Stimulated activated naive CD4-positive, alpha-beta T cell treated with Interleukin-2 at 50 U/mL for 16 hours (primary cell): ENCODE measurements at places on chromosomes 16 and 17.

- DNase-seq = no peak
These were observed 5.2 kb downstream of the ITGA3 start for GRCh38 chr17:50060951-50061712.

GRCh38 chr17:73528679-73529078, 115.6 kb downstream of the SDK2 start:
- DNase-seq = no peak

- no peak for DNase-seq
These were observed 111.2 kb downstream of the CCT6B start for GRCh38 chr17:34850023-34850422.

GRCh38 chr17:15963670-15964110, 18.8 kb downstream of the ADORA2B start:
- DNase-seq = no peak

DNA sequence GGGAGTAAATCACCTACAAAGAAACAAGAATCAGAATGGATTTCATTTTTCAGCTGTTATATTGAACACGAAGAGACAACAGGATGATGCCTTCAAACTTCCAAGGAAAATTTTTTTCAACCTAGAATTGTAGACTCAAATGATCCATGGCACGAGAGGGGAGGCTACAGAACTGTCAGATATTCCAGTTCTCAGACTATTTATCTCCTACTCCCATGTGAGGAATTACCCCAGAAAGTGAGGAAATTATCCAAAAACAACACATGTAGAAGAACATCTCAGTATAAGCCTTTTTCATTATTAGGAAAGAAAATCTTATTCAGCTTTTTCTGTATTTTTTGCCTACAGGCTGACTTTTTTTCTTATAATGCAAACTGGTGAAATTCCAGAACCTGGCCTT, 5.5 kb upstream of the ASGR2 start:
- DNase-seq = no peak

DNA sequence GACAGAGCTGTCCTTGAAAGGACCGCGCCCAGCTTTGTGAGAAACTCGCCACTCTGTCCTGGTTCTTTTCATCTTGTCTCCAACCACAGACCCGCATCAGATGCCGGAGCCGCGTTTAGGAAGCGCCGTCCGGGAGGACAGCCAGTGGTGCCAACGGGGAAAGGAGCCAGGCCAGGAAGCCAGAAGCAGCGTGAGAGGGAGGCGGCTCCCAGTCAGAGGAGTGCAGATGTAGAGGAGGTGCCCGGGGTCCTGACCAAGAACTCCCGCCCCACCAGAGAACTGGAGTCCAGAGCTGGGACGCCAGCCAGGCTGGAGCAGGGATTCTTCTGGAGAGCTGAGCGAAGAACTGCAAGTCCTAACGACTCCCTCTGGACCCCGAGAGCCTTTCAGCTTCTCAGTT, 49.3 kb upstream of the TNRC6C start:
- DNase-seq = no peak

DNA sequence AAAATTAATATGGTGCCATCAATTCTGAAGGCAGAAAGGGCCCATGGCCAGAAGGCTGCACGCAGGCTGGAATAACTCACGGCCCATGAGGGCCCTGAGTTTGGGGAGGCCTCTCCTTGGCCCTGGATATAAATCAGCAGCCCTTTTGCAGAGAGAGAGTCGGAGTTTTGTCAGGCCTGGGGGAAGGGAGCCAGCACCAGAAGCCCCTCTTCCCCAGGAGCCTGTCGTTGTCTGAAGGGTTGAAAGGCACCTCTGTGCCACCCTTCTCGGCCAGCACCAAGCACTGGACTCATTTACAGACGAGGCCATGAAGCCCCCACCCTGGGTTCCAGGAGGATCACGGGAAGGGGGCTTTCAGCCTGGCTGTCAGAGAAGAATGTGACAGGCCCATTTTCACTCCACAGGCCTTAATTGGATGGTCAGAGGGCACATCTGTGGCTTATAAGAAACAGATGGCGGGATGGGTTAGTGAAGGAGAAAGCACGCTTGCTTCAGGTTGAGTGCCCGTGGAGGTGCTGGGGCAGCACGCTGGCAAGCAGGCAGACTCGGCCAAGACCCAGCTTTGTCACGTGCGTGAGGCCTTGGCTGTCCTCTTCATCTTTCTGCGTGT, 140.6 kb downstream of the CLEC16A start:
- DNase-seq = no peak

- no peak for DNase-seq
These were observed 13.2 kb downstream of the KCNJ12 start for GRCh38 chr17:21389394-21389793.
